ENCODE measurements at places on chromosomes 7 and 10.

DNA sequence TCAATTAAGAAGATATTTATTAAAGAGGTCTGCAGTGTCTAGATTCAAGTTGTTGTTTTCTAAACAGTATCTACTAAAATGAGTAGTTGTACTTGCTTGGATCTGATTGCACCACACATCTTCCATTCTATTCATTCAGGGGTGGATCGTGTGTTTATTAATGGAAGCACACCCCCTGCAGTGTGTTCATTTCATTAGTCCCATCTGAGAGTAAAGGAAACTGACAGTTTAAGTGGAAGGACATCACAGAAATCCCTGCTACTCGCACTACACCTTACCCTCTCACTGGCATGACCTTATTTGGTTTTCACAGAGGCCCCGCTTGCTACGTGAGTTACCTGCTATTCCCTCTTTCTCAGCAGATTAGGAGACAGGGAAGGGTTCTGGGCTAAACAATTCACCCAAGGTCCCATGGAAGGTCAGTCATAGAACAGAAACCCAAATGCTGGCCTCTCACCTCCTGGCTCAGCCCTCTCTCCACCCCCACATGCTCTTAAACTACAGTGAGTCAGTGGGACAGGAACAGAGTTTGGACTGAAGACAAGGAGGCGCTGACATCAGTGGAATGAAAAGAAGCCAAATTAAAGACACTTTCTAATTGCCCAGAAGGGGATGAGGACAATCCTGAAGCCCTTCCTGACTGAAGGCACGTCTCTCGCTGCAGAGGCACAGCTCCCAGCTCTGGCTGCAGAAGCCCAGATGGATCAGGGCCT is 369.2 kb upstream of the NRP1 start:
- no peak for DNase-seq

DNA sequence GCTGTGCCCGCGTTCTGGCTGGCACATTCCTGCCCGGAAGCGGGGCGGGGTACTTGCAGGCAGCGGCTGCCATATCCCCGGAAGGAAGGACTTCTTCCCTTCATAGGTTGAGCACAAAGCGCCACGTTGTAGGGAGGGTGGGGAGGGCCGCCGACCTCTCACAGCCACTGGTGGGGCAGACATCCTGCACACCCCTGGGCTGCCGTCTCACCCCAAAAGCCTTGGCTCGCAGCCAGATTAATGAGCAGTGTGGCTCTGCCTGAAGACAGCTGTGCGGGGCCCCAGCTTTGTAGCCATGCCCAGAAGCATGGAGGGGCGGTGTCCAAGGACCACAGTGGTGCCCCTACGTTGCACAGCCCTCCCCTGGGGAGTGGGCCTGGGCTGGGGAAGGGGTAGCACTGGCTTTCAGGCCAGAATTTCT is 54.3 kb upstream of the DPYSL4 start:
- DNase-seq: no peak

DNA sequence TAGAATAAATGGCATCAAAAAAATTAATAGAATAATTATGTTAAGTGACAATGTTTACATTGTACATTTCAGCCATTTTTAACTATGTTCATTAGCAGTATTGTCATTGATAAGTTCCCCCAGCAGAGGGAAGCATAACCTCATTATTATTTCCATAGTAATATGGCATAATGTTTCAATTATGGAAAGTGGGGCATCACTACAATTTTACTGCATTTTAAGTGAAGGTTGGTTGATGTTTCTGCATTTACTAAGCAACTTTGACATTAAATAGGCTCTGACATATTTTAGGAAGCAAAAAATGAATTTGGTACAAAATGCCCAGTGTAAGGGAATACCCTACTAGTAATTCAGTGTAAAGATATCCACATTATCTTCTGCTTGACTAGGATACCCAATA is 218.3 kb downstream of the SEMA3A start:
- no peak for DNase-seq

- peak; percentile 73 for DNase-seq
These were observed at the start of gene SLC29A3 for GRCh38 chr10:71319042-71319799. SLC29A3 (plus strand) TSS chr10:71319259; CDS start chr10:71319310, 51 bp downstream.

GRCh38 chr7:6393667-6394056 is 54.1 kb downstream of the DAGLB start:
- DNase-seq: no peak

Measured in stimulated activated CD4-positive, alpha-beta T cell treated with anti-CD3 and anti-CD28 coated beads, Interleukin-1b, Interleukin-23, amount 100 ng/mL, for 1 hour (primary cell).